ENCODE measurements at places on chromosomes 1 and 21.

- no peak for DNase-seq
Measured at GRCh38 chr1:16148329-16149092, 7.4 kb downstream of the EPHA2 start.

- no peak for DNase-seq
Measured at GRCh38 chr1:96411006-96411405, 310.6 kb upstream of the PTBP2 start.

DNA sequence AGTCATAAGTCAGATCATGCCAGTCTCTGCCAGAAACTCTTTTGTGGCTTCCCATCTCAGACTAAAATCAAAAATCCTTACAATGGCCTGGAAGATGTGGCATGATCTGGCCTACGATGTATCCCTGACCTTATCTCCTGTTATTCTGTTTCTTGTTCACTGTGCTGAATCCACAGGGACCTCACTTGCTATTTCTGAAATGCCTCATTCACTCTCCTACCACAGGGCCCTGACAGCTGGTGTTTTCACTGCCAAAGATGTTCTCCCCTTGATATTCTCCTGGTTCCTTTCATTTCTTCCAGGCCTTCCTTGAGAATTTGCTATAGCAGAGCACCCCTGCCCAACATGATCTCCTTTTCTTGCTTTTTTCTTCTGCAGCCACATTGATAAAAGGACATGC lies 1.7 kb downstream of the DNALI1 start:
- DNase-seq, result no peak

DNA sequence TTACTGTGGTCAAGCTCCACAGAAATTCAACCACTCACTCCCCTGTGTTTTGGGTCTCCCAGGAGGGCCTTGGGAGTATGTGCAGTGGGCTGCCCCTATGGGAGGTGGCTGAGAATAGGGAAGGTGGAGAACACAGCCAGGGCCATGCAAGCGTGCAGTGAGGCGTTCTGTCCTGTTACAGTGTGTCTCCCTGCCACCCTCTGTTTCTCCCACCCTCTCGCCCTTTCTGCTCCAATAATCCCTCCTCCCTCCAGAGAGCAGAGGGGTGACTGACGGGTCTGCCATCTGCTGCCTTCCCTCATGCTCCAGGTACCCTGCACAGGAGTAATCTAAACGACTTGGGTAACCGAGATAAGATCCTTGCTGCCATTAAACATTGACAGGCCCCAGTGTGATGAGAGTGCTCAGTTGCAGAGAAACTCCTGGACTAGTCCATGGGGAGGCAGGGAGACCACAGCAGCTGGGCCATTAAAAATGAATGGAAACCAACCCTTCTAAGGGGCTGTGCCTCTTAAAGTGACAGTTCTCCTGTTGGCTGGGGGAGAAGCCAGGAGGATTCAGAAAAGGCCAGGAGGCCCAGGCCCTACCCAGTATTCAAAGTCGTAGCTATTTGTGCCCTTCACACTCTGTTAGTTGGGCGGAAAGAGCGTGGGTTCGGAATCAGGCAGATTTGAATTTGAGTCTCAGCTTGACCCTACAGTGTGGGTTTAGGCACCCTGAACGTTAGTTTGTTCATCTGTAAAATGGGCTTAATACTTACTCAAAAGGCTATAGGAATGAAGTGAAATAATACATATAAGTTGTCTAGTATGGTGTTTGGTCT lies 22.4 kb upstream of the BTG2 start:
- DNase-seq, result no peak

Measured in CD4-positive, alpha-beta T cell treated with Interleukin-17A for 1 hour (primary cell).